Skin of body (tissue), 3 donors: ENCODE measurements at places on chromosomes 7 and 10. TPM values are rescaled to one million over a fixed set of nuclear protein-coding genes. Genes with fewer than 3 reads are reported as not detected.

GRCh38 chr7:28389504-28390395 lies 22.6 kb upstream of the CREB5 start:
- DNase-seq = peak; percentile 79

GRCh38 chr10:11865561-11865960 lies 42.4 kb downstream of the PROSER2 start:
- DNase-seq = no peak

DNA sequence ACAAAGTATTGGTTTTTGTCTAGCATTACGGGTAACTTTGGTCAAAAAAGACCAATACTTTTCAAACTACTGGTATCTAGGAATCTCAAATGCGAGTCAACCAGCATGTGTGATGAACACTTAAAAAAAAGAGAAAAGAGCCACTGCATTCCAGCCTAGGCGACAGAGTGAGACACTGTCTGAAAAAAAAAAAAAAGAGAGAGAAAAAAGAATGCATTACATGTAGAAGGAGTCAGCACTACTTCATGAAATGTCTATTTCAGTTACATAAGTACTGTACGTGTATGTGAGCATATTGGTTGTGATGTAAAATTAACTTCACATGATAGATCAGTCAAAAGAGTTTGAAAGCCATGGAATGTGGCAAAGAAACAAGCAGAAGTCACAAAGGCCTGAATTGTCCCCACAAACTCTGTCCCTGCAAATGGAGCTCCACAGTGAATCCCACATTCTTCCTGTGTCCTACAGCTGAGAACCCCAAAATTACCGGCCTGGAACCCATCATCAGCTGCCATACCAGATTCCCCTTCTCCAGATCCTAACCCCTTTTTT lies 1.6 kb downstream of the DENND11 start:
- DNase-seq = no peak

DNA sequence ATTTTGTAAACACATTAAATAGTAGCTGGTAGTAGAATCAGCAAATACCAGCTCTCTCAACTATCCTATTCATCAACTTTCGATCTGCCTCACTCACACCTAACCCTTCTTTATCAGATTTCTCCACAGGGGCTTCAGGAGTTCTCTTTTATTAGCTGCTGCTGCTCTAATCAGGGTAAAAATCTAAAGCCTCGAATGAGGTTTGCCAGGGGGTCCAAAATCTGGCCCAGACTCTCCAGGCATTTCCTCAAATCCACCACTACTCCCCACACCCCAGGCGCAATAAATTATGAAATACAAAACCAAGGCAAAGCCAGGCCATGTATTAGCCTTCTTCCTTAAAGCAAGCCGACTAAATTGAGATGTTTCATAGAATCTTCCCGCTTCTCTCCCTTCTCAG lies 2.3 kb downstream of the RNF216 start:
- no peak for DNase-seq

DNA sequence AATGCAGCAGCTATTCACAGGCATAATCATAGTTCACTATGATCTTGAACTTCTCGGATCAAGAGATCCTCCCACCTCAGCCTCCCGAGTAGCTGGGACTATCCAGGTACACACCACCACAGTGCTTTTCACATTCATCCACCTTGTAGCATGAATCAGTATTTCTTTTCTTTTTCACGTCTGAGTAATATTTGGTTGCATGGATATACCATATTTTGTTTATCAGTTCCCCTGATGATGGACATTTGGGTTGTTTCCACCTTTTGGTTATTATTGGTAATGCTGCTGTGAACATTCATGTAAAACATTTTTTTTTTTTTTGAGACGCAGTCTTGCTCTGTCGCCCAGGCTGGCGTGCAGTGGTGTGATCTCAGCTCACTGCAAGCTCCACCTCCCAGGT lies 3.6 kb upstream of the TBC1D12 start:
- DNase-seq = no peak

GRCh38 chr10:29533696-29534285 lies 101.0 kb downstream of the SVIL start:
- no peak for DNase-seq

GRCh38 chr7:151381348-151382078 lies 28.3 kb downstream of the WDR86 start:
- DNase-seq = no peak

DNA sequence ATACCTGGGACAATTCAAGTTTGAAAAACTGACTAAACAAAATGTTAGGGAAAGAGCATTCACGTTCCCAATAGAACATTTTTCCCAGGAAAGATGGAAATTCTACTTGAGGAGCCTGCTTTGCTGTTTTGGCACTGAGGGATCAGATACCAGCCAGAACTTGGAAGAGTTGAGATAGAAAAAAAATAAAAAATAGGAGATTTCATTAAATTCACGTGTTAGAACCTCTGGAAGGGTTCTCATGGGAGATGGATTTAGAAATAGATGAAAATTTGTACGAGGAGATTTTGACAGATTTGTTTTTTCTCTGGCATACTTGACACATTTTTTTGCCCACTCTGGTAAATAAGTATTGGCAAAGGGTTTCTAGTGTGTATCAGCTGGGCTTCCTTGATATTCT lies 63.7 kb downstream of the CELF2 start:
- peak; percentile 3 for DNase-seq

The CYP3A7 gene
- total RNA-seq = 0.39 TPM

The CYP3A4 gene
- 2.6 TPM for total RNA-seq

The ADARB2 gene
- 0.10 TPM for total RNA-seq
